ENCODE measurements at places on chromosomes 6 and 20. TPM values are rescaled to one million over a fixed set of nuclear protein-coding genes. Genes with fewer than 3 reads are reported as not detected.

- DNase-seq: no peak
These were observed 82.9 kb upstream of the FOXP4 start for GRCh38 chr6:41463062-41463930.

DNA sequence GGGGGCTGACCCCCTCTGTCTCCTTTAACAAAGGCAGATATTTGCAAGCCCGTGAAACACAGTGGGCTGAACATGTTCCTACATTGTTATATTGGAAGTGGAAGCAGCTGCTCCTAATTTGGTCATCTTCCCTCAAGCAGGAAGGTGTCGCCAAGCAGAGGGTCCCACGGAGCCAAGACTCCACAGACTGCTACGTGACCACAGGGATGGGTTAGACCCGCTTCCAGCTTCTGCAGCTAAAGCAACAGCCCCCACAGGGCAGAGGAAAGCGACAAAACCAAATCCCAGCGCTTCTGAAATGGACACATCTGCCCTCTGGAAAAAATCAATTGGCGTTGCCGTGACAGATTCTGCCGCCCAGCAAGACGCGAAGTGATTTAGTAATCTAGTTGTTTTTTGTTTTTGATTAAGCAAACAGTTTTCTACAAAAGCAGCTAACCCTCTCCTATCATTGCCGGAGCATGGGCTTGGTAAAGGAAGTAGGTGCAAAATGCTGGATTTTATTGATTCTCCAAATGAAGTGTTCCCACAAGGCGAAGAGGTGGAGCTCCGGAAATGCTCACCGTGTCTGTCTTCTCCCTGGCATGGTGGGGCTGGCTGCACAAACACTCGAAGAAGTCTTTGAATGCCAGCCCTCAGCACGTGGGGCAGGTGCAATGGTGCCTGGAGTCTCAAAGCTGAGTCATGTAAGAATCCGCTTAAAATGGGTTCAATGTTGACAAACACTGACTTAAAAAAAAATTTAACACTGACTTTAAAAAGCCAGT, 79.4 kb upstream of the FRMD1 start:
- no peak for DNase-seq

NFATC2 gene
- 195 TPM for total RNA-seq

- DNase-seq: no peak
These were observed 221.2 kb downstream of the CLIC5 start for GRCh38 chr6:45794465-45794864.

GJA10 gene
- total RNA-seq: not detected

DNA sequence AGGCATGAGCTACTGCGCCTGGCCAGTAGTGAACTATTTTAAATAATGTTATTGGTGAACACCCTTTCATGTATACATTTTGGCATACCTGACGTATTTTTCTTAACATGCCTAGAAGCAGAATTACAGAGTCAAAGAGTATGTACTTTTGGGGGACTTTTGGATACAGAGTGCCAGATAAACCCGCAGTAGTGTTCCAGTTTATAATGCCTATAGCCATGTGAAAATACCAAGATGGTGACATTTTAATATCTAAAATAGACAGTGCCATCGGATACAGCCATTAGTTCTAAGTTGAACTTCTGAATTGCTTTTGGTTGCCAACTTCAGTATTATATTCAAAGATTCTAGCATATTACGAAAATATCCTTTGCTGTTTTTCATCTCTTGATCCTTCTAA, 20.3 kb downstream of the TM9SF4 start:
- DNase-seq: no peak

DNA sequence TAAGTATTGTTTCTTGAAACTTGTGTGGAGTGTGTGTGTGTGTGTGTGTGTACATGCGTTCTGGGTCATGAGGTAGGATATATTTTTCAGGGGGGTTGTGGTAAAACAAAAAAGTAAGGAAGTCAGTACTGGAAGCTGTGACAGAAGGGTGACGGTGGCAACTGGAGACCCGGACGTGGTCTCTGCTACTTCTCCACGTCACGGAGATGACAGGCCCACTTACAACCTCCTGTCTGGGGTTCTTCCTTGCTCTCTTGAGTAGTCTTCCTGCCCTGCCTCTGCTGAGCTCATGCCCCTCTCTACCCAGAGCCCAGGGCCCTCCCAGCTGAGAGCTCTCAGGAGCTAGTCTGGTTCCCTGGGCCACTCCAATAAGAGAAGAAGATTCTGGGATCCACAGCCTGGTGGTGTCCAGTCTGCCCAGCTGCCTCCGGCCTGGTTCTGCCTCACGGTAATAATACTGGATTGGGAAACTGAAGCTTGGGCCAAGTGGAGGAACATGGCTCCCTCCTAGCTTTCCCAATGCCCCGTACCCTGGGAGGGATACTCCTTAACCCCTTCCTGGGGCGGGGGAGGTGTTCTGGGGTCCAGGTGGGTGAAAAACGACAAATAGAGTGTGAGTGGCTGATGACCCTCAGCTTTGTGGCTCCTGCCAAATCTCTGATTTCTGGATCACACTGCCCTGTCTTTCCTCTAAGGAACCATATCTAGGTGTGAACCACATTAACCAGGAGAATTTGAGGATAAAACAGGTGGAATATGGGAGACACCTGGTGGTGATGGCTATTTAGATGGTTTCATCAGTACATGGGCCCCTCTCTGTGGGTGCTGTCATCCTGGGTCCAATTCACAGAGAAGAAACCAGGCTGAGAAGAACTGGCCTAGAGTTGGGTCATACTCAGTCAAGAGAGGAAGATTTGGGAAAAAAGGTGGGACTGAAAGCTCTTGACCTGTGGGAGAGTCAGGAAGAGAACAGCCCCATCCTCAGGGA, 27.2 kb downstream of the VEGFA start:
- no peak for DNase-seq

GRCh38 chr20:48758206-48758820, 69.5 kb downstream of the PREX1 start:
- peak; percentile 80 for DNase-seq

- DNase-seq: no peak
These were observed 1.1 kb upstream of the SLC32A1 start for GRCh38 chr20:38723017-38723847.
